ENCODE measurements at places on chromosomes 4 and X. TPM values are rescaled to one million over a fixed set of nuclear protein-coding genes. Genes with fewer than 3 reads are reported as not detected.

DNA sequence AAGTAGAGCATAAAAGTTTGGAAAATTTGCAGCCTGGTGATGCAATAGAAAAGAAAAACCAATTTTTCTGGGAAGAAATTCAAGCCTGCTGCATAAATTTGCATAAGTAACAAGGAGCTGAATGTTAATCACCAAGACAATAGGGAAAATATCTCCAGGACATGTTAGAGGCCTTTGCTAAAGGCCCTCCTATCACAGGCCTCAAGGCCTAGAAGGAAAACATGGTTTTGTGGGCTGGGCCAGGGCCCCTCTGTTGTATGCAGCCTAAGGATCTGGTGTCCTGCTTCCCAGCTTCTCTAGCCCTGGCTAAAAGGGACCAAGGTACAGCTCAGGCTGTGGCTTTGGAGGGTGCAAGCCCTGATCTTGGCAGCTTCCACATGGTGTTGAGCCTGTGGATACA, 6.2 kb upstream of the RTL3 start:
- no peak for DNase-seq

DNA sequence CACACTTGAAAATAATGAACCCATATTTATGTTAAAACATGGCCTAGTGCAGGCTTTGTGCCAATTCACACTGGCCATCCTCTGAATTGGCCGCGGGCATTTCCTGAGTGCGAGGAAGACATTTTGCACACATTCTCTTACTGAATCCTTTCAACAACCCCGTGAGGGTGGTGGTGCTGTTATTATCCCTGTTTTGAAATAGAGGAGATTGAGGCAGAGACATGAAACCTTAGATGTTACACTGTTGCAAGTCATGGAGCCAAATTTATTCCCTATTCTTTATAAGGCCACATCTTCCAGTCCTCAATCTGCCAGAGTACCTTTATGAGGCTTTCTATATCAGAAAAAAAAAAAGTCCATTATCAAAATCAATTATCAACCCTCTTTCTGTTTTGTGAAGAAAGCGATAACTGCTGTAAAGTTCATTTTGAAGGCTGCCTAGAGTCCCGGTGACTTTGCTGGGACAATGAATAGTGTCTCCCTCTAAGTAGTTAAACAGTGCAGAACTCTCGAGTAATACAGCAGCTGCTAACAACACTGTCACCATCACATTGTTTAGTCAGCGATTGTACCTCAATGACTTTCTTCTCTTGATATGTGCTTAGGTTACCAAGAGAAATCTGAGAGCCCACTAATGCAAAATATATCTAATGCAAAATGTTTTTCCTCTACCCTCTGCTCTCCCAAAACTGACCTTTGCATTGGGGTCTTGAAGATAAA, 242.3 kb upstream of the PPARGC1A start:
- no peak for DNase-seq

- DNase-seq: no peak
Observed at GRCh38 chr4:8132947-8133705, 25.5 kb downstream of the ABLIM2 start.

- DNase-seq: no peak
Observed at GRCh38 chr4:177287255-177287654, 22.4 kb upstream of the NEIL3 start.

DNA sequence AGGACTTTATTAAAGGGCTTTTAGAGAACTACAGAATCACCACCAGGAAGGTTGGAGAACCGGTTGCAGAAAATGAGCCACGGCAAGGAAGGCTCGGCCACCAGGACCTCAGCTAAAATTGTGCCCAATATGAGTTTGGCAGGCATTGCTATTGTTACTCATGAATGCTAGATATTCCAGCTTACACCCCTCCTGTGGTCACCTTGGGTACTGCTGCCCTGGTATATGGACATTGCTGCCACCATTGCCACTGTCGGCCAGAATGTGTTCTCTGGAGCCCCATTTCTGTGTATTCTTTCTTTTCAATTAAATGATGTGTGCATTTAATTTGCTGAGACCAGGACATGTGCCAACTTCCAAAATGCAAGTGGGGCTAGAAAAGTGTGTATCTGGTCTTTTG, 626.7 kb upstream of the BOD1L1 start:
- DNase-seq: no peak

The ODAPH gene
- total RNA-seq: not detected

The FAM47A gene
- not detected for total RNA-seq

The TRAPPC11 gene
- total RNA-seq: 50.6 TPM
